Left lung (tissue), 14 donors: ENCODE measurements at places on chromosomes 3 and 15. TPM values are rescaled to one million over a fixed set of nuclear protein-coding genes. Genes with fewer than 3 reads are reported as not detected.
A peak's percentile ranks its signal among the peaks of the same experiment; 100 is the strongest.

DNA sequence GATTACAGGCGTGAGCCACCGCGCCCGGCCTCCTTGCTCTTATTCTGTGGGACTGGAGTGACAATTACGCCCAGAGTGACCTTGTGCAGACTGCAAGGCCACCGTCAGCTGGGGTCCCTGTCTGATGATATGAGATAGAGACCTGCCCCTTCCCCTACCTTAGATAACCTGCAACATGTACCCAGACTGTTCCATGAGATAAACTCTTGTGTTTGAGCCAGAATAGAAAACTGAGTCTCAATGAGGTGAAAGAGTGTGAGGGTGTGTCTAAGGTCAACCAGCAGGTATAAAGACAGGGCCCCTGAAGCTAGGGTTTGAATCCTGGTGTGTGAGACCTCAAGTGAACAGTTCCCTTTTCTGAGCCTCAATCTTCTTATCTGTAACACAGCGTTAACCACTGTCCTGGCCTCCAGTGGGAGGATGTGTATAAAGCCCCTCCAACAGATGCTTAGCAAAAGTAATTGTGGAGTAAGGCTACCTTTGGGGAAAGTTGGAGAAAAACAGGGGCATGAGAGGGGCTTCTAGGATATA lies 6.0 kb downstream of the TADA3 start:
- DNase-seq, result no peak

DNA sequence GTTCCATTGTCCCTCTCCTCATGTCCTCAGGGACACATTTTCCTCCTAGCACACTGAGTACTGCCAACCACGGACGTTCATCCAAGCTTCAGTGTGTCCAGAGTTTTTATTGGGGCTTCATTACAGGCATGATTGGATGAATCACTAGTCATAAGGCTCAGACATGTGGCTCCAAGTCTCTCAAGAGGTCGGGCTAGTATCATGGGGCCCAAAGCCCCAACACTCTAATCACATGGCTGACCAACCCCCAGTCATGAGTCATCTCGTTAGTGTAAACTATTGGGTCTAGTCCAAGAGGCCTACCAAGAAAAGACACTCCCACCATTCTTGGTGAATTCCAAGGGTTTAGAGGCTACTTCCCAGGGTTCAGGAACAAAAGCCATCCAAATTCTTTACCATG lies 4.4 kb downstream of the TERC start:
- DNase-seq, result no peak

GRCh38 chr15:78076231-78077052 lies 1.1 kb downstream of the TBC1D2B start:
- no peak for DNase-seq

GRCh38 chr15:95563634-95564033 lies 766.9 kb upstream of the NR2F2 start:
- no peak for DNase-seq

DNA sequence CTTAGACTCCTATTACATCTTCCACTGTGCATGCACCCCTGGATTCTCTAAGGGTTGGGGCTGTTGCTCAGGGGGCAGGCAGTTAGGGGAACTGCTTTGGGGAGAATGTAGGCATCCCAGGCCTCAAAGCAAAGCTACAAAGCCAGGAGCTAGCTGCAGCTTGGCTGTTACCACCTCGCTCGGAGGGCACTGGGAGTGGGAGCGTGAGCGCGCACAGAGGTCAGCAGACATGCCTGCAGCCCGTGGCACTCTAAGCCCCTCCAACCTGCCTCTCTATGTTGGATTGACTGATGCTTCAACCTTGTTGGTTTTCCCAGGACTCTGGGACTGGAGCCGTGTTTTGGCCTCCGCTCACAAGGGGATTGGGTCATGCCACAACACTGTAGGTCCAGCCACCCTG lies 69.8 kb downstream of the CPN2 start:
- DNase-seq, result no peak

GRCh38 chr3:35524856-35525255 lies 114.5 kb upstream of the ARPP21 start:
- DNase-seq, result no peak

DNA sequence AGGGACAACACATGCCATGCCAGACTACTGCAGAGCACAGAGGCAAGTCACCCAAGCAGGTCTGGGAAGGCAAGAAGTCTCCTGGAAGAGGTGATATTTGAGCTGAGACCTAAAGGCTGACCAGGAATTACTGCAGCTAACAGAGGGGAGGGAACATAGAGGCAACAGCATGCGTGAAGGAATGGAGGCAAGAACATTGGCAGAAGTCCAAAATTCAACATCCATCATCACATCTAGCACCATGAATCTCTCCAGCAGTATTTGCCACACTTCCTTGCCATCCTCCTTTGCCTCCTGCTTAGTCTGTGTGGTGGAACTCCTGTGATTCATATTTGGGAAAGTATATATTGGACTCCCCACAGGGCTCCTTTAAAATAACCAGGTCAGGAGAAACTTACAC lies 870 bp upstream of the TSEN2 start:
- no peak for DNase-seq

SOX14 gene
- polyA plus RNA-seq, result not detected

- peak; percentile 35 for DNase-seq
These were observed 78.0 kb upstream of the SLC25A36 start for GRCh38 chr3:140863580-140864009.

GRCh38 chr15:51833772-51834171 lies 4.3 kb downstream of the TMOD3 start:
- DNase-seq, result no peak

- no peak for DNase-seq
These were observed 781 bp downstream of the TRNT1 start for GRCh38 chr3:3127432-3128010.

MAPKAPK3 gene
- 38.0 TPM for polyA plus RNA-seq

DNA sequence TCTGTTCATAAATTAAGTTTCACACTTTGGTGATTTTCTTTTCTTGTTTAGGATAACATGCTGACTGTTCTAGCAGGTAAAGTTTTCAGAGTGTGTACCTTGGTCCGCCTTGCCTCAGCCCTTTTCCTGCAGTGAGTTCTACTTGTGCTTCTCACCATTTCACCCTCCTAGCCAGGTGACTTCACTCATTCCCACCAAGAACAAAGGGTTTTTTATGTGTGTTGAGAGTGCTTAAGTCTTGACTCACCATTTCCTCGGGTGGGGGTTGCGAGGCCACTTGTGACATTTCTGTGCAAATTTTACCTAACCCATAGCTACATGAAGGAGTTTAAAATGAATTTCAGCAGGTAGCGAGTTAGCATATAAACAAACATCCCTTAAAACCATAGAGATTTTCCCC lies 81.4 kb downstream of the C3orf38 start:
- no peak for DNase-seq

PDZRN3 gene
- polyA plus RNA-seq, result 88.6 TPM
